ENCODE measurements at places on chromosomes 3 and 15.

DNA sequence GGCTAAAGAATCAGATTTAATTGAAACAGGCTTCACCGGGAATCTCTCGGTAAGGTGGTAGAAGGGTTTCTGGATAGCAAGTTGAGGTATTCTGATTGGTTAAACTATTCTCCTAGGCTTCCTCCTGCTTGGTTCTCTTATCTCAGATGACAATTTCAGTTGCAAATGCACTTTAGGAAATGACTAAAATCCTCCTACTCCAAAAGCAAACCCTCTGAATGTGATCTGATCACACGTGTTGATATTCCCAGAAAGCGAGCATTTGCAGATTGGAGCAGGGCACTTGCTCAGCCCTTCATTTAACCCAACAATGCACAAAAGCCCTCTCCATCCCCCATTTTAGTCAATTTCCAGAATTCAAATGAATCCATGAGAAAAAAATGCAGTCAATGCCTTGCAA is 55.6 kb upstream of the ICE2 start:
- DNase-seq, result no peak

GRCh38 chr3:154316974-154317767 is 7.1 kb downstream of the DHX36 start:
- DNase-seq, result no peak

- DNase-seq, result no peak
These were observed 454.1 kb upstream of the BCHE start for GRCh38 chr3:166291186-166291955.

GRCh38 chr3:141049681-141050080 is 1.5 kb upstream of the SPSB4 start:
- no peak for DNase-seq

- no peak for DNase-seq
These were observed 95.4 kb downstream of the MYLK start for GRCh38 chr3:123788710-123789109.

DNA sequence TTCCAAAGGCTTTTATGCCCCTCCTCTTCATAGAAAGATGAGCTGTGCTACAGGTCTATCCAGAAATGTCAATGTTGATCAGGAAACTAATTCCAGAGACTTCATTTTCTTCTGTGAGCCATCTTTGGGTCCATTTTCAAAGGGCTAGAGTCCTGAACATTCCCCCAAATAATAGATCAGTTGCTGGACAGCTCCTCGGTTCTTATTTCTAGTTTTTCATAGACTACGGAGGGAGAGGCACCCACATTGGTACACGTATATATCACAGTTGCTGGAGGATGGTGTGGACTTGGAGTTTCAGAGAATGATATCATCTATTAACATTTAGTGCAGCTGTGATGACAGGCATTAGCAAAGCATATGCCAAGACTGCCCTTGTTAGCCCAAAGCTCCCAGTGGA is 59.1 kb downstream of the AGBL1 start:
- no peak for DNase-seq

- no peak for DNase-seq
These were observed 100.0 kb upstream of the PPP2R3A start for GRCh38 chr3:135865553-135865952.

GRCh38 chr15:73741321-73741836 is 11.8 kb downstream of the INSYN1 start:
- no peak for DNase-seq

DNA sequence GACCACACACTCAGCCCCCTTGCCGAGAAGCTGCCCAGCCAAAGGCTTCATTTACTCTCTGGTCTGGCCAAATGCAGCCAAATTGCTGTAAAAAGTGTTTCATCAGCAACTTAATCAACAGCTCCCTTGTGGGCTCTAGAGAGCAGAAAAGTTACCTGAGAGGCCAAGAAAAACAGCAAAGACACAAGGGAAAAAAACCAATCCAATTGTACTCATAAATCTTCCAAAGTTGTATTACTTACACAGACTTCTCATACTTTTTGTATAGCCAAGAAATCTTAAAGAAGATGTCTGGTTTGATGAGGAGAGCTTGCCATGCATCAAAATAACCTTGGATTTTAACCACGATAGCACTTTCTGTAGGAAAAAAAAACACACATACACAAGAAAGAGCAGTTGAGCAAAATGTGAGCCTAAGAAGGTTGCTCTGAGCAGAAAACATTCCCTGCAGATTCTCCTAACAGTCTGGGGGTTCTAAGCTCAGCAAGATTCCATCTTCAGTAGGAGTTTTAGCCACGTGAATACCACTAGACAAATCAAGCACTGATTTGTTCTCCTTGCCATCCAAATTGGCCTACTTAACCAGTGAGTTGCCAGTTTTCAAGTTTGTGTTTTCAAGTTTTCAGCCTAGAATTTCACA is 120.0 kb downstream of the CYP19A1 start:
- DNase-seq, result no peak

DNA sequence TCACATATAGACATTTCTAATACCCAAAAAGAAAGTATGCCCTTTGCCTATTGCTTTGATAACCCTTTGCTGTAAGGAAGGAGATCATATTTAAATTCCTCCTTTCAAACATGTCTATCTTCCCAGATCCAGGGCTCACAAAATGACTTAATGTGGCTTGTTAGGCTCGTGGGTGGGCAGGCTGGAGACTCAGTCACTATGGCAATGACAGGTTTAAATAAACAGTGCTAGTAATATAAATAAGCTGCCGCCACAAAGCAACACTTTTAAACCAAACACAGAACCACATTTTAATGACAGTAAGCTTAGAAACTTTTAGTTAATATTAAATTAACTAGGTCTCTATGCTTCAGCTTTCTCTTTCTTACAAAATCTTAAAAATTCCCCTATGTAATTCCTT is 616.0 kb upstream of the NAALADL2 start:
- no peak for DNase-seq

DNA sequence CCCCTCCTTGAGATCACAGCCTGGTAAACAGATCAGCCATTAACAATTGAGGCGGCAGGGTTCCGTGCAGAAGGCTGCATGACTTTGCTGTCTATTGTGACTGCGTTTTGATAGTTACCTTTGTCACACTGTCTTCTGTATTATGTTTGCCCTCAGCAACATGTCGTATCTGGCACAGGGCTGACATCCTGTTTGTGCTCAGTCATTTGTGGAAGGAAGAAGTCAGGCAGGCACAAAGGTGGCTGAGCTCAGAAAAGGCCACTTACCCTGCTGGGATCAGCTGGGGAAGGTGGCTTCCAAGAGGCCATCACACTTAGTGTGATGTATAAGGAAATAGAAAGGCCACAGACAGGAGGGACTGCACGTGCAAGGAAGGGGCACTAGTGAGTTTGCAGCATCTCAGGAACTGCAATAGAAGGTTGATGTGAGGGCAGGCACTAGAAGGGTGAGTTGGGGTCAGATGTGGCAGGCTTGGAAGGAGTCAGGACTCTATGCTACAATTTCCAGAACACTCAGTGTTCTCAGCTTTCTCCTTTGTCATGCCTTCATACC is 13.4 kb downstream of the PML start:
- DNase-seq, result no peak

DNA sequence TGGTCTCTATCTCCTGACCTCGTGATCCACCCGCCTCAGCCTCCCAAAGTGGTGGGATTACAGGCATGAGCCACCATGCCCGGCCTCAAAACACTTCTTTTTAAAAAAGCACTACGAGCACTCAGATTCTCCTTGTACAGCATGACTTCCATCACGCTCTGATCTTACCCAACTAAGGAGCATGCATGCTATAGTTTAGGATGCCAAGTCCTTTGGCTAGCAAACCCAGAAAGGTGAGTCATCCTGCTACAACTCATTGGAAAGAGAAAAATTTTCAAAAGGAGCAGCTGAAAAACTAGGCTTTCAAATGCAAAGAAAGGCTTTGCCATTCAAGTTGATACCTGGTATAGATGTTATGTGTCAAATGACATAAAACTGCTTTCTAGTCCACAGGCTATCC is 70.3 kb upstream of the PRICKLE2 start:
- no peak for DNase-seq

GRCh38 chr15:31352911-31353811 is 26.5 kb downstream of the KLF13 start:
- no peak for DNase-seq

GRCh38 chr15:60370105-60370868 is 27.5 kb downstream of the ANXA2 start:
- DNase-seq, result no peak

DNA sequence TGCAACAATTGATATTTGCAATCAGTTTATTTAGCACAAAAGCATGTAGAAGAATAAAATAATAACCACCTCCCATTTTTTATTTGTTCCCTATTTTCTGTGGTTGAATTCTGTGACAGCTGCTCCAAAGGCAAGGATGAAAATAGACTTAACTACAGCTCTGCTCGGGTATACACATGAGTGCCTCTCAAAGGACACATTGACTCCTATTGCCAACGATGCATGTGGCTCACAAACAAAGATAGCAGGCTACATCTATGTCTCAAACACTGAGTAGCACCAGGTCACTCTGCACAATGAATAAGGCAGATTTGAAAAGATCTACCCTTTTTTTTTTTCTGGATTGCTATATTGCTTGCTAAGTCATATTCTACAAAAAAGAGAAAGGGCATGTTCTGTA is 612.9 kb downstream of the ROBO1 start:
- no peak for DNase-seq

DNA sequence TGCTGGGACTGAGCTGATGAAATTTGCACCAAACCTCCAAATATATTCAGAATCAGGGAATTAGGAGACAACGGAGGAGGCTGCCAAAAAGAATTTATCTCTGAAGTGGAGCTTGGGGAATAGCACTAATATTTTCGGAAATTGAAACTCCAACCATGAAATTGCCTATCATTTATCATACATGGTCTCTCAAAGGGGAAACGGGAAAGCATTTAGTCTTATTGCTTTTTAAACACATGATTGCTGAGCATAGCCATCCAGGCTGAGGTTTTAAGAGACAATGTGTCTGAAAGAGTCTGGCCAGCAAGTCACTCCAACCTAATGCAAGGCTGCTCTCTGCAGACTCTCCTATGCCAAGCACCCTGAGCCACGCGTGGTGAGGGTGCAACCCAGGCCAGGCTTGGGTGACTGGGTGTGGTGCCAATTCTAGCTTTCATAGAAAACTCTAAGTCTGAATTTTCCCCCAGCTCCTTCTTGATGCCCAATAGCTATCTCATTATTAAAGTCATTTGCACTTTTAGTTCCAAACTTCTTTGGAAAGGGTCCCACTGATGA is 200.2 kb downstream of the RPLP1 start:
- no peak for DNase-seq

GRCh38 chr3:66673293-66673692 is 172.5 kb upstream of the LRIG1 start:
- DNase-seq, result no peak

DNA sequence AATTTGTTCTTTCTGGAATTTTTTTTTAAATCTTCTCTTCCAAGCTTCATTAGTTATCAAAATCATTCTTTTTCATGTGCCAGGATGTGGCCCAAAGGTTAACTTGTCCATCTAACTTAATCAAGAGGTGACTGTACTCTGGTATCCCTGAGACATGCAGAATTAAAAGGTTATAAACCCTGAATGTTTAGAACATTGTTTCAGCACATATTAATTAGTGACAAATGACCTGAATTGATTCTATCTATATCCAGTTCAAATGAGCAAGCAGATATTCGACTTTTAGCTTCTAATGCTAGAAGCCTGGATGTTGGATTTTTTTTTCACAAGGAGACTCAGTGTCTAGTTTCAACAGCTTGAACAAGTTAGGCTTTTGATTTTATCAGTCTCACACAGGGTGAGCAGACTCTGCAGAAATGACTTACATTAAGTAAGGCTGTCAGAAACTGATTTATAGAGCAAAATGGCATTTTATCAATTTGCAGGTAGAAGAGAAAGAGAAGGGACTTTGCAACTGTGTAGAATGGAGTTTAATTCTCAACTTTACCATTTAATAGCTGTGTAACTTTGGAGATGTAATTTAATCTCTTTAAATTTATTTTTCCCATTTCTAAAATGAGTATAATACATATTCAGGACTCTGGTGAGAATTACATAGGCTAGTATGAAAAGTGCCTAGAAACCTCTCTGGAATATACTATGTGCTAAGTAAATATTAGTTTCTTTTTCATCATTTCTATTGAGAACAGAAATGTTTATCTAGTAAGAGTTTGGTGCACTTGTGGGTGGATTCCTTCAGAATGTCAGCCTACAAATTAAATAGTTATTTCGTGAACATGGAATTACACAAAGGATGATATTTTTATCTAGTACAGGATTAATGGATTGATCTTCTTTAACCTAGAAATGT is 100.0 kb downstream of the ALCAM start:
- DNase-seq, result no peak

DNA sequence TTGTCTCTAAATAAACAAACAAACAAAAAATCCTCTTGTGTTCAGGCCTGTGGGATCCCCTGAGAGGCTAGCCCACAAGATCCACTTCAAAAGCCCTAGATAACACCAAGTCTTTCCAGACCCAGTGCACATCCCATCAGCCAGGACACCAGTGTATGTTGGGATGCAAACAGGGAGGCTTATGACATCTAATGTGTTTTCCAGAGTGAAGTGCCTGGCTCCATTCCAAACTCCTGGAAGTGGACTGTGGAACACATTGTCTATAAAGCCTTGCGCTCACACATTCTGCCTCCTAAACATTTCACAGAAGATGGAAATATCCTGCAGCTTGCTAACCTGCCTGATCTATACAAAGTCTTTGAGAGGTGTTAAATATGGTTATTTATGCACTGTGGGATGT is 57.0 kb downstream of the MLH1 start:
- no peak for DNase-seq

DNA sequence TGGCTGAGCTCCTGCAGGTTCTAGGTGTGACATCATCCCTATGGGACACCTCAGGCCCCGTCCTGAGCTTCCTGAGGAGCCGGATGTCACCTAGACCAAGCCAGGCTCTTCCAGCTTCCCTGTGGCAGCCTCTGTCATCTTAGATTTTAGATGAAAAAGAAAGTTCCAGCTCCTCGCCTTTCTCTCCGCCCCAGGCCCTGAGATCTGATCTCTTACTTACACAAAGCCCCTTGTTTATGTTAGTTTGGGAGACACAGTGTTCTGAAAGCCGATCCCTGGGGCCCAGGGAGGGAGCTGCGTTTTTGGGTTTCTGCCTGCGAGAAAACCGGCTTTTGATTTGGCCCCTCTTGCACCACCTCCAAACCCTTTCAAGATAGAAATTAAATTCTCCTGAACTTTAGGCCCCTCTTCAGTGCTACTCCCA is 40.2 kb upstream of the FAM107A start:
- DNase-seq, result no peak

DNA sequence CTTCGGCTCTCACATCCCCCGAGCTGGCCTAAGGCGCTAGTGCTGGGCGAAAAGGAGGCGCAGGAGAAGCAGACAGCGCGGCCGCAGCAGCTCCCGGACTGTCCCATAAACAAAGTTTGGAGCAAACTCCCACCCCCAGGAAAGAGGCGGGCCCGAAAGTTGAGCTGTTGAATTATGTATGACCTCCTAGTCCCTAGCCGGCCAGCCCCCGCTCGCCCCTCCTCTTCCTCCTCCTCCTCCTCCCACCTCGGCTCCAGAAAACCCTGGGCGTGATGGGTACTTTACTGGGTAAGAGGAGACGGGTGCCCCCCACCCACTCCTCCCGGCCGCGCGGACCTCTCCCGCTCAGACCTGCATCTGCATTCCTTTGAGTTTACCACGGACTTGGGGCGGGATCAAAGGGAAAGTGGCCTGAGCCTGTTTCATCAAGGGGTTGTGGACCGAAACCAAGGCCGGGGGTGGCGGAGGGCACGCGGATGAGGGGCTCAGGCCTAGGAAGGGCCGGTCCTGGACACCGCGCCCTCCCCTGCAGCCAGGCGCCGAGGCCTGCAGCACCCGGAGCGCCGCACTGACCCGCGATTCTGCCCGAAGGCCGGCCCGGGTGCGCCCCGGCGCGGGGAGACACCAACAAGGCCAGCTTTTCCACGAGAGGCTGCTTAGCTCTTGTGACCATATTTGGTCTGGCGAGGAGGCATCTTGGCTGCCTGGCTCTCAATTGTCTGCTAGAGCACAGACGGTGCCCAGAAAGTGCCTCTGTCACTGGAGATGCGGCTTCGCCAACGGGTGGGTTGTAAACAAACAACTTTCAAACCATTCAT is at the start of gene WWTR1:
Gene WWTR1, minus strand, starts transcription at position 100 of the 818 bp plus-strand sequence. CDS start 719 bp downstream, outside the sequence.
- peak; percentile 18 for DNase-seq

Data from stimulated activated CD4-positive, alpha-beta T cell treated with anti-CD3 and anti-CD28 coated beads, Interleukin-12 subunit alpha, Interleukin-12 subunit beta, amount 100 ng/mL, for 48 hours (primary cell).